ACHN (cell line): ENCODE measurements at places on chromosomes 5 and 9.

DNA sequence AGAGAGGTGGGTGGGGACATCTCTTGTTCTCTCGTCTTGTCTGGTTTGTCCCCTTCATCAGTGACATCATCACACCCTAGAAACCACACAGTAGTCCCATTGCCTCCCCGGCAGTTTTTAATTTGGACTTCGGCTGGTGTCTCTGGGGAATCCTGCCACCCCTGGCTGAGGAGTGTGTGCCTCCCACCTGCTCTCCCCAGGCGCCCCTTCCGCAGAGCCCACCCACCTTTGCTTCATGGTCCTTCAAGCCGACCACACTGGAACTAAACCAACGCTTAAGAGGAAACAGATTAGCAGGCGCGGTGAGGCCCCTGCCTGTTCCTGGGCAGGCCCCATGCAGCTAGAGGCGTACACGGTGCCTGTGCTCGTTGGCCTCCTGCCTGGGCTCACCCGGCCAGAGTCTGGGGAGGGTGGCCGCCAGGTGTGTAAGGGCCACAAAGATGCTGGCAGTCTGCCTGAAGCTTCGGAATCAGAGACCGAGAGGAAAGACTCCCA lies 107.6 kb upstream of the SPRY4 start:
- DNase-seq = no peak

DNA sequence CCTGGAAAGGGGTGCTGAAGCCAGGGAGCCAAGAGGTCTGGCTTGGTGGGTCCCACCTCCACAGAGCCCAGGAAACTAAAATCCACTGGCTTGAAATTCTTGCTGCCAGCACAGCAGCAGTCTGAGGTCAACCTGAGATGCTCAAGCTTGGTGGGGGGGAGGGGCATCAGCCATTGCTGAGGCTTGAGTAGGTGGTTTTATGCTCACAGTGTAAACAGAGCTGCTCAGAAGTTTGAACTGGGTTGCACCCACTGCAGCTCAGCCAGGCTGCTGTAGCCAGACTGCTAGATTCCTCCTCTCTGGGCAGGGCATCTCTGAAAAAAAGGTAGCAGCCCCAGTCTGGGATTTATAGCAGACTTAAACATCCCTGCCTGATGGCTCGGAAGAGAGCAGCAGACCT lies 55.5 kb upstream of the FBXL17 start:
- no peak for DNase-seq

- no peak for DNase-seq
Measured at GRCh38 chr5:435156-435790, 7.7 kb upstream of the EXOC3 start.

GRCh38 chr5:32909207-32909606 lies 198.1 kb downstream of the NPR3 start:
- no peak for DNase-seq

DNA sequence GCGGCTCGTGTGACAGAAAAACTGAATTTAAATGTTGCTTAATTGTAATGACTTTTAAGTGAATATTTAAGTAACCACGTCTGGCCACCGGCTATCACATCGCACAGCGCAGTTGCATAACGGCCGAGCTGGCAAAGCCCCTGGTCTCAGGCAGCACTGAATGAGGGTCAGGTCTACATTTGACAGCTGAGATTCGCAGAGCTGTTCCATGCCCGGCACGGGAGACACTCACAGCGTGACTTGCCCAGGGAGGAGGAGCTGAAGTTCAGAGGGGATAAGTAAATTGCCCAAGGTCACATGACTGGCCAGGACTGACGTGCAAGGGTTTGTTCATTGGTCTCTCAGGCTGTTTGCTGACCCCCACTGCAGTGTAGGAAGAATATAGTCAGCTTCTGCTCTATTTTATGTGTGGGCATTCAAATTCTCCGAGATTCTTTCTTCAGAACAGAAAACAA lies 17.4 kb upstream of the COL5A1 start:
- no peak for DNase-seq

DNA sequence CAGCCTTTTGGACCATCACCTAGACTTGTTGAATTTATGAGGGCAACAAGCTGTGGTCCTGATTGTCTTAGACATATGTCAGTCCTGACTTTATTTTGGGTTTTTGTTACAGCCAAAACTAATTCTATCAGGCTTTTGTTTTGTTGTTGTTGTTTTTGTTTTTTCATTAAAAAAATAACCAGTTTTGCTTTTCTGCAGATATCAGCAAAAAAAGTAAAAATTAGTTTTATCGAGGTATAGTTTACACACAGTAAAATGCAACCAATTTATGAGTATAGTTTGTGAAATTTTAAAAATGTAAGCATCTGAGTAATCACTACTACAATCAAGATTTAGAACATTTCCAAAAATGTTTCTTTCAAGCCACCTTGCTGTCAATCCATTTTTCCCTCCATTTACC lies 48.9 kb downstream of the WDR70 start:
- DNase-seq = no peak

GRCh38 chr9:81312346-81312745 lies 377.0 kb downstream of the TLE1 start:
- DNase-seq = peak; percentile 4

DNA sequence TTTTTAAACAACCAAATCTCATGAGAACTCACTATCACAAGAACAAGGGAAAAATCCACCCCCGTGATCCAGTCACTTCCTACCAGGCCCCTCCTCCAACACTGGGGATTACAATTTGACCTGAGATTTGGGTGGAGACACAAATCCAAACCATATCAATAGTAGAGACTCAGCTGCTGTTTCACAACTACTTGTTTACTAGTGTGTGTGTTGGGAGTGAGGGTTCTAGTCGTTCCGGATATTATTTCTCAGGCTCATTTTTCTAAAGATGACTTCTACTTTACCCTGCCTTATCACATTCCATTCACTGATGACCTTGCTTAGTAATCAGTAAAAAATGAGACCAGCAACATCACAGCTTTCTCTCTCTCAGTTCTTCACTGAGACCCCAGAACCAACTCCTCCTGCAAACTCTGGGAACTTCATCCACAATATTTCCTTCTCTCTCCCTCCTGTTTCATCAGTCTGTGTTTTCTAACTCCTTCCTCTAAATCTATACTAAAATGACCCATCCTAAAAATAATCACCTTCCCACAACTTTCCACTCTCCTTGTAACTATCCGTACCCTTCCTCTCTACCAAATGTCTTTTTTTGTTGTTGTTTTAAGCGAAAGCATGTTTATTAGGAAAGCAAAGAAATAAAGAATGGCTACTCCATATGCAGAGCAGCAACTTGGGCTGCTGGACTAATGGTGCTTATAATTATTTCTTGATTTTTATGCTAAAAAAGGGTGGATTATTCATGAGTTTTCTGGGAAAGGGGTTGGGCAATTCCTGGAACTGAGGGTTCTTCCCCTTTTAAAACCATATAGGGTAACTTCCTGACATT lies 121.5 kb upstream of the SPRY4 start:
- DNase-seq = no peak

DNA sequence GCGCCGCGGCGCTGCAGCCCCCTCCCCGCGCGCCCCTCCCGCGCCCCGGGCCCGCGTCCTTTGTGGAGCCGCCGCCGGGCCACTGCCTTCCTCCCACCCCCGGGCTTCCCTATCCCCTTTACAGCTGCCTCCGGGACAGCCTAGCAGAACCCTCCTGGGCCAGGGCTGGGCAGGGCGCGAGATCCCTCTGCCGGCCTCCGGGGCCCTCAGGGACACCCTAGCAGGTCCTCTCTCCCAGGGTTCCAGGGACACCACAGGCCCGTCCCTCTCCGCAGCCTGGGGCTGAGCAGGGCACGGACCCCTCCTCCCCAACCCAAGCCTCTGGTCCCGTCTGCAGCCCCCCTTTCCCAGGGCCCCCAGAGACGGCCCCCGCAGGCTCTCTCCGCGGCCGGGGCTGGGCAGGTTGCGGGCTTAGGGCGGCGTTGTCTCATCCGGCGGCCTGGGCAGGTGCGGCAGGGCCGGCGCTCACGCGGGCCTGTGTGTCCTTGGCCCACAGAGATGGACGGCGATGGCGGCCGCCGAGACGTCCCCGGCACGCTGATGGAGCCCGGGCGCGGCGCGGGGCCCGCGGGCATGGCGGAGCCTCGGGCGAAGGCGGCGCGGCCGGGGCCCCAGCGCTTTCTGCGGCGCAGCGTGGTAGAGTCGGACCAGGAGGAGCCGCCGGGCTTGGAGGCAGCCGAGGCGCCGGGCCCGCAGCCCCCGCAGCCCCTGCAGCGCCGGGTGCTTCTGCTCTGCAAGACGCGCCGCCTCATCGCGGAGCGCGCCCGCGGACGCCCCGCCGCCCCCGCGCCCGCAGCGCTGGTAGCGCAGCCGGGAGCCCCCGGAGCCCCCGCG lies 710 bp downstream of the WNK2 start:
- no peak for DNase-seq

DNA sequence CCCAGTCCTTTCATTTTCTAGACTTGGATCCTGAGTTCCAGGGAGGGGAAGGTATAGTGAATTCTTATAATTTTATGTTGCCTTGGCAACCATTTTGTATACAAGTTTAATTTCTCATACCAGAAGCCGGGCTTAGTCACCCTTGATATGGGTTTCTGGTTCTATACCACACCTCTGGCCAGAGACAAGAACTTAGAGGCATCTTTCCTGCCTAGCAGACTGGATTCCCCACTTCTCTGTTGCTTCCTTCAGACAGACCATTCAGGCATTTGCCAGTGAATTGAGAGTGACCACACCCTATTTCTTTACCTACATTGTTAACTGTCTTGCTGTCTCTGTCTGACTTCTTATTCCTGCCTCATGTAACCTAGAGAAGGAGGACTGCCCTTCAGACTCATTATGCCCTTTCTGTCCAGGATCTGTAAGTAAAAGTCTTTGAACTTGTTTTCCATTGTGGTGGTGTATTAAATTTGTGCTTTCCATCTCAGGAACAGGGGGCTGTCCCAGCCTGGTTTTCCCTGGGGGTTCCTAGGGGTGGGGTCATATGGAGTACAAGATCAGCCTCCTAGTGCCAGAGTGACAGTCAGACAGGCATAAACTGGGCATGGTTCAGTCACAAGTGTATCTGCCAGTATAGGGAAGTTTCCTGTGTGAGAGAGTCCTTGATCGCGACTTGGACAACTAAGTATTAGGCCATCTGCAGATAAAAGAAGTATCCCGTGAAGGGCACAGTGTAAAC lies 27.4 kb downstream of the TNFSF8 start:
- DNase-seq = no peak

GRCh38 chr5:90534922-90535321 lies 5.5 kb upstream of the LYSMD3 start:
- no peak for DNase-seq

DNA sequence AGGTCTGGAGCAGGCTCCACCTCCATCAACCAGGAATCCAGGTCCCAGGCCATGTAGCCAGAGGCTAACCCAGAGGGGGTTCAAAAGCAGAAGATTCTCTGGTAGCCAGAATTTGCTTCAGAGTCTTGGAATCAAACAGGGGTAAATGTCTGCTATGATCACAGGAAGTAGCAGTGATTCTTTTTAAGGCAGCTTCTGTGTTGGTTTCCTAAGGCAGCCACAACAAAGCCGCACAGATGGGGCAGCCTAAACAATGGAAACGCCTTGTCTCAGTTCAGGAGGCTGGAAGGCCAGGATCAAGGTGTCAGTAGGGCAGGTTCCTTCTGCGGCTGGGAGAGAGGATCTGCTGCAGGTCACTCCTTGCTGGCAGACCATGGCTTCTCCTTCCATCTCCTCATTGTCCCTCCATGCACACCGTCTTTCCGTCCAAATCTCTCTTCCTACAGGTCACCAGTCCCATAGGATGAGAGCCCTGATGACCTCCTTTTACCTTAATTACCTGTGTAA lies 167.3 kb downstream of the ROR2 start:
- DNase-seq = no peak

- no peak for DNase-seq
Measured at GRCh38 chr5:5140479-5141338, 579 bp downstream of the ADAMTS16 start.

DNA sequence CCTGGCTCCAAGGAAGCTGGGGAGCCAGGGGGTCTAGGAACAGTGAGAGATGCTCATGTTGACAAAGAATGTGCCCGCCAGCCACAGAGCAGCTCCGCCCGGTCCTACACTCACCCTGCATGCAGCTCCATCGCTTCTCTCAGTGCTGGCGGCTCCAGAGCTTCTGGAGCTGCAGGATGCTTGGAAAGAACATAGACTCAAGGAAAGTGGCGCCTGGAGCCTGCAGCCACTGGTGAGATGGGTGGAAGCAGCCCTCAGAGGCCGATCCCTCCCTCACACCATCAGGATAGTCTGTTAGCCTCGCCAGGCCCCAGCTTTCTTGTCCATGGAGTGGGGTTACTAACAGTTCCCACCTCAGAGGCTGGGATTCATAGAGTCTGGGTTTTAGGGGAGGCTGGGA lies 26.4 kb upstream of the SLC6A19 start:
- no peak for DNase-seq

- no peak for DNase-seq
Measured at GRCh38 chr5:115961381-115962238, 665 bp upstream of the LVRN start.

GRCh38 chr5:160033546-160034252 lies 24.8 kb downstream of the TTC1 start:
- DNase-seq = no peak

DNA sequence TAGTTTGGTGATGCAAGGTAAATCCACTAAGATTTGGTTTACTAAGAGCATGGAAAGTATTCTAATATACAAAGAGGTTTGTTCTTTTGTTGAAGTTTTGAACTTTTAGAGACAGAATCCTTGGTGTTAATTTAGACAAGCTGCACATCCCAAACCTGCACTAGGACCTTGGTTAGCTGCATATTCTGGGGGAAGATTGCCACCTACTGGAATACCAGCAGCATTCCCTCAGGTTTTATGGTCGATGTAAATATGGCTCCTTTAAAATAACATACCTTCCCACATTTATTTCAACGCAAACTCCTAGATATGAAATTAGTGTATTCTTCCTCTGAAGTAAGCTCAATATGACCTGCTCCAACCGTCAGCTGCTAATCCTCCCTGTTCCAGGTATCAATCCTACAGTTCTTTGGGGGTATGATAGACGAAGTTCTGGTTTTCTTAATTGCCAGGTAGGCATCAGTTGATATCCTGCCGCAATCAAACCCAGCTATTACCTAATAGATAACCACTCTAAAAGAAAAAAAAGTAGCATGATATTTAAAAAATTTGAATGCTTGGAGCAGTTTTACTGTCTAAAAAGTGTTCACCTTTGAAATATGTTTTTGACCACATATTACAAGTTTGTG lies 624.1 kb downstream of the ISL1 start:
- peak; percentile 45 for DNase-seq

GRCh38 chr5:9066349-9066748 lies 479.5 kb downstream of the SEMA5A start:
- DNase-seq = no peak

DNA sequence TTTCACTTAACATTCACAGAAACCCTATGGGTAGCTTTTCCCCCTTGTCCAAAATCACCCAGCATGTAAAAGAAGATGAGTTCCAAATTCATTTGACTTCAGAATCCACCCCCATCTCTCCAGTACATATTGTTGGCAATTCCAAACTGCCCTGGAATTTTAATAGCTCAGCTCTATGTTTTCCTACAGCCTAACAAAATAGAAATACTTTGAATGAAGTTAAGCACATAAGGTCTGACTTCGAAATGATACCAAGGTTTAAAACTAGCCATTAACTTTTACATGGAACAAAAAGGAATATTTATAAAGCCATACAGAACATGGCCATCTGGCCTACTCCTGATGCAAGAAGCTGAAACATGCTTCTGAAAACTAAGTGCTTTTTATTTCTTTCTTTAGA lies 634.3 kb downstream of the PDE4D start:
- DNase-seq = no peak

- DNase-seq = no peak
Measured at GRCh38 chr5:72511366-72511765, 4.2 kb upstream of the ZNF366 start.

- no peak for DNase-seq
Measured at GRCh38 chr9:4298255-4299004, 1.4 kb downstream of the GLIS3 start.
